ENCODE measurements at places on chromosomes 4 and X. TPM values are rescaled to one million over a fixed set of nuclear protein-coding genes. Genes with fewer than 3 reads are reported as not detected.

- H3K36me3 ChIP-seq = no peaks in the 10 kb centered on the region
- no peak for DNase-seq
- H3K4me1 ChIP-seq = no peaks in the 10 kb centered on the region
- H3K27ac ChIP-seq = no peak overlapping the region
- H3K4me3 ChIP-seq = no peak overlapping the region
These were observed 60.9 kb downstream of the SOWAHB start for GRCh38 chr4:76836860-76837562.

DNA sequence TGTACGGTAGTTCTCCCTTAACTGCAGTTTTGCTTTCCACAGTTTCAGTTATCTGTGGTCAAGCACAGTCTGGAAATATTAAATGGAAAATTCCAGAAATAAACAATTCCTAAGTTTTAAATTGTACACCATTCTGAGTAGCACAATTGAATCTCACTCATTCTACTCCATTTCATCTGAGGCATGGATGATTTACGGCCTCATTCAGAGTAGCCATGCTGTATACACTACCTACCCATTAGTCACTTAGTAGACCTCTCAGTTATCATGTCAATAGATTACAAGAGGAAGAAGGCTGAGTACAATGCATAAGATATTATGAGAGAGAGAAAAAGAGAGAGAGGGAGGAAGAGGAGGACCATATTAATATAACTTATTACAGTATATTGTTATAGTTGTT lies 77.5 kb downstream of the ENOX2 start:
- no peak overlapping the region for H3K4me3 ChIP-seq
- H3K27ac ChIP-seq = no peak overlapping the region
- no peak for DNase-seq
- no peaks in the 10 kb centered on the region for H3K27me3 ChIP-seq

SEPSECS gene
- total RNA-seq = 3.1 TPM

MCF2 gene
- total RNA-seq = not detected

APLN gene
- total RNA-seq = 11.6 TPM

DNA sequence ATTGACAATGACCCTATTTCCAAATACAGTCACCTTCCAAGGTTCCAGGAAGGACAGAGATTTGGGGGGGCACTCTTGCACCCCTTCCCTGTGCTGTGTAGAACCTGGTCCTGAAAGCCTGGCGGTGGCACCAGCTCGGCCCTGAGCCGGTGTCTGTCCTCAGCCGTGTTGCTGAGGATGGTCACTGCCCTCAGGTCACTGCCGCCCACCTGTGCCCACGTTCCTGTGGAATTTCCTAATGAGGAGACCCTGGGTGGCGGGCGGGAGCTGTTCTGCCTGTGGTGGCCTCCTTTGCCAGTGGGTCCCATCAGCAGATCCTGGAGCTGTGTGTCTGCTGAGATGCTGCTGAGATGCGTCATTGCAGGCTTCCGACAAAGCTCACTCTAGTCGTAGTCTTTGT lies 32.9 kb downstream of the NELFA start:
- no peaks in the 10 kb centered on the region for H3K4me1 ChIP-seq
- DNase-seq = no peak
- H3K27me3 ChIP-seq = no peaks in the 10 kb centered on the region
- no peak overlapping the region for H3K4me3 ChIP-seq
- peaks cover 9% of the 10 kb centered on the region for H3K36me3 ChIP-seq

FTHL17 gene
- not detected for total RNA-seq

GRCh38 chr4:107423677-107424405 lies 296.2 kb downstream of the PAPSS1 start:
- DNase-seq = no peak
- no peaks in the 10 kb centered on the region for H3K27me3 ChIP-seq
- H3K4me1 ChIP-seq = no peaks in the 10 kb centered on the region
- no peak overlapping the region for H3K27ac ChIP-seq
- H3K4me3 ChIP-seq = no peak overlapping the region
- no peaks in the 10 kb centered on the region for H3K36me3 ChIP-seq

- no peak overlapping the region for H3K4me3 ChIP-seq
- DNase-seq = no peak
- peaks cover 10% of the 10 kb centered on the region for H3K27me3 ChIP-seq
- H3K4me1 ChIP-seq = no peaks in the 10 kb centered on the region
- no peaks in the 10 kb centered on the region for H3K36me3 ChIP-seq
These were observed 376.0 kb downstream of the BCOR start for GRCh38 chrX:39721566-39722279.

DNA sequence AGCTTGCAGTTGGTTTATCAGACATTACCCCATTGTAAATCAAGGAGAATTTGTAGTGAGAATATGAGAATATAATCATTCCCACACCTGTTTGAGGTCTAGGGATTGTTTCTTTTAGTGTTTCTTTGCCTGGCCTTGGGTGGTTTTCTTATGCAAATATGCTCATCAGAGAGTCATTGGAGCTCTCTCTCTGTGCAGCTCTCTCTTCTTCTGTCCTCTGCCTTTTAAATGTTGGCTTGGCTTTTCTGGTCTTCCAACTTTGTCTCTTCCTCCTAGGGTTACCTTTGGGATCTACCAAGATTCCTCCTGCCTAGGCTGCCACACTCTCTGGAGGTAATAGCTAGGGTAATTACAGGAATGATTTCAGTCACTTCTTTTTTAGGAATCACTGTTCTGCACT lies 102.3 kb upstream of the ARSJ start:
- H3K27ac ChIP-seq = no peak overlapping the region
- H3K27me3 ChIP-seq = no peaks in the 10 kb centered on the region
- no peak for DNase-seq
- peaks cover 13% of the 10 kb centered on the region for H3K4me1 ChIP-seq

DNA sequence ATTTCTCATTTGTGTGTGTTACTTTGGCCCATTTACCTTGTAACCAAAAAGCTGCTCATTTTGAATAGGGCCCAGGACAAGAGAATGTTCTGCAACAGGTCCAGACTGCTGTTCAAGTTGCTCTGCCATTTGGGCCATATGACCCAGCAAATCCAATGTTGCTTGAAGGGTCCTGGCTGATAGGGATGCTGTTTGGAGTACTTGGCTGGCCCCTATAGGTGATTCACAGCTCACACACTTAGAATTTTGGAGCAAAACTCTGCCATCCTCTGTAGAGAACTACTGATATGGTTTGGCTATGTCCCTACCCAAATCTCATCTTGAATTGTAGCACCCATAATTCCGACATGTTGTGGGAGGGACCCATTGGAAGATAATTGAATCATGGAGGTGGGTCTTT lies 131.5 kb downstream of the AASDH start:
- H3K27ac ChIP-seq = no peak overlapping the region
- peaks cover 21% of the 10 kb centered on the region for H3K27me3 ChIP-seq
- no peak overlapping the region for H3K4me3 ChIP-seq
- H3K36me3 ChIP-seq = no peaks in the 10 kb centered on the region
- no peak for DNase-seq

- peaks cover 8% of the 10 kb centered on the region for H3K4me1 ChIP-seq
- H3K27ac ChIP-seq = peak overlapping the region; percentile 55
- no peaks in the 10 kb centered on the region for H3K36me3 ChIP-seq
- H3K4me3 ChIP-seq = peak overlapping the region; percentile 92
- peak; percentile 18 for DNase-seq
- no peaks in the 10 kb centered on the region for H3K27me3 ChIP-seq
These were observed 704 bp downstream of the FAM3A start for GRCh38 chrX:154515090-154515965.

GRCh38 chrX:23661671-23662070 lies 5.6 kb upstream of the PRDX4 start:
- H3K4me3 ChIP-seq = no peak overlapping the region
- H3K4me1 ChIP-seq = peaks cover 2% of the 10 kb centered on the region
- no peak for DNase-seq
- H3K27ac ChIP-seq = no peak overlapping the region

CT45A10 gene
- total RNA-seq = not detected

DNA sequence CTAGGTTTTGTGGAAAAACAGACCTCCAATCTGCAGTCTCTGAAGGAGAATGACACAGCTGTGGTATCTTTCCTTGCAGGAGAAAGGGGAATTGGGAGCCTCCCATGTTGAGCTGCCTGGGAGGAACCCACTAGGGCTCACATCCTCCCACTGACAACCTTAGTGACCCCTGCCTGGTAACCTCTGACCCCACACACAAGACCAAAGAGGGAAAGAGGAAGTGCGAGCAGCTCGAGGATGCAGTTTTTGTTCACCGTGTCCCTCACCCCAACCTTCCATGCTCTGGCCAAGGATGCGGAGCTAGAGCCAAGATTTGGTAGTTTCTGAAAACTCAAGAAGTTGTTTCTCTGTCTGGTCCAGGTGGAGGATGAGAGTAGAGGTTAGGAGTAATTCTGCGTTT lies 5.4 kb upstream of the ZXDA start:
- no peak overlapping the region for H3K4me3 ChIP-seq
- DNase-seq = no peak
- no peak overlapping the region for H3K27ac ChIP-seq
- H3K27me3 ChIP-seq = no peaks in the 10 kb centered on the region

PGAM4 gene
- not detected for total RNA-seq

TRO gene
- not detected for total RNA-seq

SHROOM2 gene
- total RNA-seq = 8.6 TPM

GRCh38 chr4:99763635-99764101 lies 53.0 kb upstream of the DAPP1 start:
- H3K4me3 ChIP-seq = no peak overlapping the region
- DNase-seq = peak; percentile 95
- peaks cover 15% of the 10 kb centered on the region for H3K4me1 ChIP-seq
- no peak overlapping the region for H3K27ac ChIP-seq
- no peaks in the 10 kb centered on the region for H3K36me3 ChIP-seq

- peaks cover 14% of the 10 kb centered on the region for H3K4me1 ChIP-seq
- no peaks in the 10 kb centered on the region for H3K27me3 ChIP-seq
- DNase-seq = no peak
- no peak overlapping the region for H3K4me3 ChIP-seq
- H3K36me3 ChIP-seq = no peaks in the 10 kb centered on the region
These were observed 12.8 kb downstream of the SCARB2 start for GRCh38 chr4:76200771-76201231.

GRCh38 chrX:131862321-131862720 lies 160.8 kb upstream of the STK26 start:
- H3K27ac ChIP-seq = no peak overlapping the region
- no peaks in the 10 kb centered on the region for H3K4me1 ChIP-seq
- no peak for DNase-seq
- H3K36me3 ChIP-seq = no peaks in the 10 kb centered on the region
- no peaks in the 10 kb centered on the region for H3K27me3 ChIP-seq

- H3K4me1 ChIP-seq = no peaks in the 10 kb centered on the region
- no peak overlapping the region for H3K4me3 ChIP-seq
- H3K27ac ChIP-seq = no peak overlapping the region
- no peaks in the 10 kb centered on the region for H3K36me3 ChIP-seq
- DNase-seq = no peak
These were observed 30.5 kb upstream of the OR13H1 start for GRCh38 chrX:131513159-131513914.

GRCh38 chr4:78757574-78757973 lies 18.6 kb upstream of the BMP2K start:
- no peaks in the 10 kb centered on the region for H3K36me3 ChIP-seq
- no peaks in the 10 kb centered on the region for H3K27me3 ChIP-seq
- no peak overlapping the region for H3K27ac ChIP-seq
- H3K4me3 ChIP-seq = no peak overlapping the region

- peak; percentile 23 for DNase-seq
- H3K4me3 ChIP-seq = no peak overlapping the region
- no peaks in the 10 kb centered on the region for H3K27me3 ChIP-seq
These were observed 8.8 kb downstream of the PPM1K start for GRCh38 chr4:88275516-88275915.

DNA sequence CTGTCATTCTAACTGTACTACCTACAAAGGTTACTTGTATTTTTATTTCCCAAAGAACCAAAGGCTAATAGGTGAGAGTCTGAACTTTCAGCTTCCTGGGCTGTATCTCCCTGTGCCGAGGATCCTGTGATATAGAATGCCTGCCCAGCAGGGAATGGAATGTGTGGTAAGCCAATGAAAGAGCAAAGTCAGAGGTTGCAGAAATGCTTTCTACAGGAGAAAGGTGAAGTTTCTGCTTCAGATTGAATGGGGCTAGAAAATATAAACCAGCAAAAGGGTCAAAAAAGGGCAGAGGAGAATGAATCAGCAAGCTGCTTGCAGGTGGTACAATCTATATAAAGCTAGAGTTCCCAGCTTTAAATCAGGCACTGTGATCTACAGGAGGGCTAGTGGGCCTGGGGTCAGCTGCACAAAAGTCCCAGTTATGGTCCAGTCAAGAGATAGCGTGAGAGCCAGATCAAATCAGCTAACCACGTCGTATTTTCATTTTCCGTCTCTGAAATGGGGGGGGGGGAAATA lies 146.1 kb downstream of the DCTD start:
- H3K27me3 ChIP-seq = no peaks in the 10 kb centered on the region
- no peak overlapping the region for H3K4me3 ChIP-seq
- H3K4me1 ChIP-seq = no peaks in the 10 kb centered on the region
- H3K36me3 ChIP-seq = no peaks in the 10 kb centered on the region
- no peak overlapping the region for H3K27ac ChIP-seq

GRCh38 chrX:69028761-69029120 lies 136.5 kb downstream of the PJA1 start:
- no peaks in the 10 kb centered on the region for H3K27me3 ChIP-seq
- H3K4me3 ChIP-seq = no peak overlapping the region
- no peaks in the 10 kb centered on the region for H3K36me3 ChIP-seq
- H3K27ac ChIP-seq = peak overlapping the region; percentile 98
- DNase-seq = no peak

TMPRSS11A gene
- not detected for total RNA-seq

IL13RA2 gene
- 3.4 TPM for total RNA-seq
